HCT116 (cell line): ENCODE measurements at places on chromosomes 3 and 15. TPM values are rescaled to one million over a fixed set of nuclear protein-coding genes. Genes with fewer than 3 reads are reported as not detected.

- no peaks in the 10 kb centered on the region for H3K27me3 ChIP-seq
- DNase-seq: no peak
- H3K27ac ChIP-seq: no peak overlapping the region
Observed at GRCh38 chr3:18919158-18919557, 229.2 kb upstream of the KCNH8 start.

DNA sequence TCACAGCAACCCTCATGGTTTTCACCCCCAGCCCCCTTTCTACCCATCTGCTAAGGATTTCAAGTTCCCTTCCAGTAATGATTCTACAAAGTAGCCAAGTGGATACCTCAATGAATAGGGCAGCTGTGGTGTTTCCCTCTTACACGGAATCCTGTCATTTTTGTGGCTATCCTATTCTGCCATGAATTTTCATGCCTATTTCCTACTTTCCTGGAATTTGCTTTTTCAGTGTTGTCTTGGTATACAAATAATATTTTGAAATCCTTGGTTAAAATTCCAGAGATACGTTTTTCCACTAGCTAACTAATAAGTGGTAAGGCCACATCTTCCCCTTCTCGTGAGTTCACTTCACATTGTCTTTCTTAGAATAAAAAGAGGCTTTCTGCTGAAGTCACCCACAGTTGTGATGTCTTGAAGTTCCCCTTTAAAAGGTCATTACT is 7.5 kb downstream of the ADPRH start:
- 0 out of 2 replicates have a peak, but pooled peaks cover 8% of the 10 kb centered on the region for H3K27me3 ChIP-seq
- H3K36me3 ChIP-seq: no peaks in the 10 kb centered on the region
- no peak for DNase-seq

DNA sequence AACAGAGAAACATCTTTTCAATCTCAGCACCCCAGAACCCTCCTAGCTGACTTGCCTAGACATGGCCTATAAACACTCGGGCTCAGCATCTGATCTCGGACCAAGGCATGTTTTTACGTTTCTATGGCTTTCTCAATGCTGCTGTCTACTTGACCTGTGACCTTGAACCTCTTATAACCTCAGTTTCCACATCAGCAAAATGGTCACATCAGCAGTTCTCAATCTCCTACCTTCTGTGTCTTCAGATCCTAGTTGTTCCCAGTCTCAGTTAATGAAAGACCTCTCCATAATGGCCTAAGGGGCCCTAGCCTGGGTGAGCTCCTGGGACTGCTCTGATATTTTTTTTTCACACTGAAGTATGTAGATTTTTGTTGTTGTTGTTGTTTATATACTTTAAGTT is 39.6 kb downstream of the SSUH2 start:
- no peak overlapping the region for H3K27ac ChIP-seq
- no peaks in the 10 kb centered on the region for H3K36me3 ChIP-seq
- no peaks in the 10 kb centered on the region for H3K4me1 ChIP-seq

DNA sequence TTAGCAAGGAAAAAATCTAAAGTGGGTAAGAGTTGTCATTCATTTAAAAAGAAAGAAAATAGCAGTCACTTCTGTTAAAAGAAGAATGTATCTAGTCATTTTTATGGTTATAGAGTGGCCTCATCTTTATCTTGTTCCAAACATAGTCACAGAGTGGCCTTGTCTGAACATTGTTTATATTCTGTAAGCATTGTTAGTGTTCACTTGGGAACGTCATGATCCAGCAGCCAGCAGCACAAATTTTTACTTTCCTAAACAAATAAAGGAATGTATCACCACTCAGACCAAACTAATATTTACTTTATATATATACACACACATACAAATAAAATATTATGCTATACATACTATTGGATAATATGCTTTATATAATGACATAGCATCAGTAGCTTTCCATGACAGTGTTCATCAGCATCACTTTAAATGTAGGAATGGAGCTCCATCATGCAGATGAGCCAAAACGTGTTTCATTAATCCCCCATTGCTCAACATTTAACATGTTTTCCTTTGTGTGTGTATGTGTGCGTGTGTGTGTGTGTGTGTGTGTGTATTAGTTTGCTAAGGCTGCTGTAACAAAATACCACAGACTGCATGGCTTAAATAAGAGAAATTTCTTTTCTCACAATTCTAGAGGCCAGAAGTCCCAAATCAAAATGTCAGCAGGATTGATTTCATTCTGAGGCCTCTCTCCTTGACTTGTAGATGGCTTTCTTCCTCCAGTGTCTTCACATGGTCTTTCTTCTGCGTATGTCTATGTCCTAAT is 39.6 kb upstream of the GYG1 start:
- no peaks in the 10 kb centered on the region for H3K4me1 ChIP-seq
- H3K27ac ChIP-seq: no peak overlapping the region
- H3K4me3 ChIP-seq: no peak overlapping the region
- no peaks in the 10 kb centered on the region for H3K36me3 ChIP-seq
- DNase-seq: no peak

The CCDC39 gene
- not detected for total RNA-seq

DNA sequence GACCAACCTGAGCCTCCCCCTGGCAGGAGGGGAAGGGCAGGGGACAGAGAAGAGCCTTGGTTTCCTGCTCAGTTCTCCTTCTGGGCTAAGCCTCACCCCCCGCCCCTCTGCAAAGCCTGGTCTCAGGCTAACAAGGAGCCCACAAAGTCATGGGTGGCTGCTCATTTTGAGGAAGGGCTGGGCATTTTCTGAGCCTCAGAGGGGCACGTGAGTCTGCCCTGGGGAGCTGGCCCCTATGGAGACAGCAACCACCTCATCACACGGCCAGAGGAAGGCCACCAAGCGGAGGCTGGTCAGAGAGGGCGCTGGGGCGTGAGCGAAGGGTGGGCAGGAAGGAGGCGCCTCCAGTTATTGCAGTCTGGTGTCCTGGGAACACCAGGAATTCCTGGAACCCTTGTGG is 18.7 kb downstream of the ABTB1 start:
- H3K4me1 ChIP-seq: peaks cover 15% of the 10 kb centered on the region
- DNase-seq: no peak
- H3K4me3 ChIP-seq: no peak overlapping the region
- H3K27ac ChIP-seq: no peak overlapping the region

The SLC15A2 gene
- 0.96 TPM for total RNA-seq

GRCh38 chr15:34360298-34360697 is 6.7 kb downstream of the LPCAT4 start:
- H3K4me1 ChIP-seq: peaks cover 9% of the 10 kb centered on the region
- H3K4me3 ChIP-seq: no peak overlapping the region
- H3K36me3 ChIP-seq: peaks cover 36% of the 10 kb centered on the region; the same call in 1 of the 2 replicates
- H3K27ac ChIP-seq: no peak overlapping the region
- no peaks in the 10 kb centered on the region for H3K27me3 ChIP-seq

- H3K36me3 ChIP-seq: no peaks in the 10 kb centered on the region
- H3K27me3 ChIP-seq: no peaks in the 10 kb centered on the region
- no peak overlapping the region for H3K4me3 ChIP-seq
- DNase-seq: no peak
Observed at GRCh38 chr3:186172353-186172752, 63.5 kb upstream of the ETV5 start.

The MED12L gene
- total RNA-seq: 6.4 TPM

- no peak overlapping the region for H3K4me3 ChIP-seq
- no peak overlapping the region for H3K27ac ChIP-seq
- no peaks in the 10 kb centered on the region for H3K4me1 ChIP-seq
- DNase-seq: no peak
- no peaks in the 10 kb centered on the region for H3K36me3 ChIP-seq
- 0 out of 2 replicates have a peak, but pooled peaks cover 3% of the 10 kb centered on the region for H3K27me3 ChIP-seq
Observed at GRCh38 chr3:184694133-184694665, 17.7 kb downstream of the MAGEF1 start.

The TADA3 gene
- 72.0 TPM for total RNA-seq

- H3K27ac ChIP-seq: no peak overlapping the region
- no peak for DNase-seq
- no peaks in the 10 kb centered on the region for H3K36me3 ChIP-seq
- no peak overlapping the region for H3K4me3 ChIP-seq
Observed at GRCh38 chr3:59777066-59777465, 727.2 kb upstream of the CFAP20DC start.

The GREM1 gene
- total RNA-seq: 0.66 TPM

DNA sequence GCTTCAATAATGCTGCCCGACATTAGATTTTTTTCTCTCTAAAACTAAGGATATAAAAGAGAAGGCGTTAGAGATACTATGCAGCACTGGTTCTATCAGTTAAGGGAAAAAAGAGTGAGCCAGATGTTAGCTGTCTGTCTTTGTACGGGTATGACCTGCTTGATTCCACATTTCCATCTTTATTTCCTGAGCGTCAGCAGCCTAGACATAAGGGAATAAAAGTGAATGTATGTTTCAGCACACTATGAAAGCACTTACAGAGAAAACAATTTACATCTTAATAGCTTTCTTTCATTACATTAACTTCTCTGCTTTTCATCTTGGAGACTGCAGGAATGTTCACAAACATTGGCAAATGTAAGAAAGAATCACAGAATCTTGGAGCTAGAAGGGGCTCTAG is 319.3 kb downstream of the CTNNB1 start:
- no peak overlapping the region for H3K4me3 ChIP-seq
- H3K27me3 ChIP-seq: no peaks in the 10 kb centered on the region
- no peak overlapping the region for H3K27ac ChIP-seq
- H3K36me3 ChIP-seq: no peaks in the 10 kb centered on the region

GRCh38 chr3:9744162-9744561 is 5.6 kb upstream of the OGG1 start:
- peaks cover 88% of the 10 kb centered on the region for H3K36me3 ChIP-seq
- no peak overlapping the region for H3K27ac ChIP-seq
- no peaks in the 10 kb centered on the region for H3K27me3 ChIP-seq
- peaks cover 3% of the 10 kb centered on the region for H3K4me1 ChIP-seq
- DNase-seq: no peak
- H3K4me3 ChIP-seq: no peak overlapping the region

DNA sequence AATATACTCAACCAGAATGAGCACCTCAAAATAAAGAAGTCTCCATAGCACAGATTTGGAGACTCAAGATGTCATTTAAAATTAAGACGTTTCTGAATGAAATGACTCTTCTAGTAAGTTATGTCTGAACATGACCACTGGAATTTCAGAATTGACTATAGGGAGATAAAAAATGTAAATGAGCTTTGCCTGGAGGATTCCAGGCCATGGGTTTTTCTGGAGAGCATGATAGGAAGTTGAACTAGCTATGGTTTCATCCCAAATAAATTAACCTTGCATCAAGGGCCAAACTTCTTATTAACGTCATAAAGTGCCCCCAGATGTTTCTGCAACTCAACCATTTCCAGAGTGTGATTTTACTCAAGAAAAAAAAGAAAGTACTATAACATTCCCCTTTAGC is 222.6 kb upstream of the NR2F2 start:
- no peaks in the 10 kb centered on the region for H3K27me3 ChIP-seq
- H3K27ac ChIP-seq: no peak overlapping the region
- H3K4me3 ChIP-seq: no peak overlapping the region
- DNase-seq: no peak
- no peaks in the 10 kb centered on the region for H3K4me1 ChIP-seq

DNA sequence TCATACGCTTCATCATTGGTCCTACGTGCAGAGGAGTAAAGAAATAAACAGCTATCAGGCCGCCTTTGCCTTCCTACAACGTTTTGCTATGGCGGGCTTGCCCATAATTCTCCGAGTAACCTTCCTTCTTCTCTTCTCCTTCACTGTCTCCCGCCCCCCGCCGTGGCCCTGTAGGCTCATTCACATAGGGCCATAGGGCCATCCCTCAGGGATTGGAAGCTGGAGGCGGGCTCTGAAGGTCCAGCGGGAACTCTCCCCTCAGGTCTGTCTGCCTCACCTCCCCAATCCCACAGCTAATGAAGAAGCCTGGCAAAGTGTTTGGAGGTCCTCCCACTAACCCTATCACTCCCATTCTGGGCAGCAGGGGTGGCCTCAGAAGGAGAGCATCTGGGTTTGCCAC is 43.6 kb downstream of the SEMA5B start:
- no peak overlapping the region for H3K27ac ChIP-seq
- H3K4me3 ChIP-seq: no peak overlapping the region
- peaks cover 24% of the 10 kb centered on the region; the same call in 1 of the 2 replicates for H3K27me3 ChIP-seq
- H3K36me3 ChIP-seq: no peaks in the 10 kb centered on the region
- no peak for DNase-seq

DNA sequence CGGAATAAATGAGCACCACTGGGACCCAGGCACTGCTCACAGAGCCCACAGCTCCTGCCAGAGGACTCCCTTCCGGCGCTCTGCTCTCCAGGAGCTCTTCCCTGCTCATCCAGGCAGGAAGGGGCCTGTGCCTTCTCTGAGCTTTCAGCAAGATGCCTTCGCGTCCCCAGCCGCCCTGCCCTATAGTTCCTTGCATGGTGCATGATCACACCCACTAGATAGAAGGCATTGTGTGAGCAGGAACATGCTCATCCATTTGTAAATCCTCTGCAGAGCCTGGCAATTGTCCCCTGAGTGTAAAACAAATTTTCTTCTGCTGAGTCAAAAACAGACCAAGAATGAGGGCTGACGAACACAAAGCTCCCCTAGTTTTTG is 181.6 kb downstream of the MEGF11 start:
- peaks cover 8% of the 10 kb centered on the region for H3K4me1 ChIP-seq
- H3K27ac ChIP-seq: no peak overlapping the region
- H3K27me3 ChIP-seq: no peaks in the 10 kb centered on the region
- DNase-seq: no peak

- no peaks in the 10 kb centered on the region for H3K27me3 ChIP-seq
- H3K27ac ChIP-seq: no peak overlapping the region
- no peak overlapping the region for H3K4me3 ChIP-seq
- H3K36me3 ChIP-seq: peaks cover 18% of the 10 kb centered on the region
Observed at GRCh38 chr15:89877083-89877425, 16.7 kb downstream of the AP3S2 start.

DNA sequence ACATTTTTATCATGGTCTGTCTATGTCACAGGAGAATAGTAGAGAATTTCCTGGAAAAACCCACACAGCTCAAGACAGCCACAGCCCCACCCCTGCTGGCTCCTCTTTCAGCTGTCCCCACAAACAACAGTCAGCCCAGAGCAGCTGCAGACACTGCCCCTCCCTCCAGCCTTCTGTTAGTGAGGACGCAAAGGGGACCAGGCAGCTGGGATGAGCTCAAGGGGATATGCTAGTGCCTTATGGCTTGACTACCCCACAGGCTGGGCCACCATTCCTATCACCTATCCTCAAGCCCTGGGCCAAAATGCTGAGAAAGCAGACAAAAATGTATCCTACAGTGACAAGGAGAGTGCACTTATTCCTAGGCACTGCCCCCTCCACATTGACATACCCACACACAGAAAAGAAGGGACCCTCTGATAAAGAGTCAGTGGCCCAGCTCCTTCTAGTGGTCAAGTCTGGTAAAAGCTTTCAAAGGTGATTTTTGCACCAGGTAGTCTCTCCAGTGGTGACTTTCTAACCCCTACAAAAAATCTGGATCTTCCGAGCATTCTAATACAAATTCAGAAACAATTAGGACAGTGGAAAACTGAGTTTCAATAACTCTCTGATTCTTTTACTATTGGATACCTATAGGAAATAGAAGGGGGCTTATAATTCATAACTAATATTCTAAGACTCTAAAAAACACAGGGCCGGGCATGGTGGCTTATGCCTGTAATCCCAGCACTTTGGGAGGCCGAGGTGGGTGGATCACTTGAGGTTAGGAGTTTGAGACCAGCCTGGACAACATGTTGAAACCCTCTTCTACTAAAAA is 3.0 kb upstream of the MAP1A start:
- peaks cover 29% of the 10 kb centered on the region for H3K4me1 ChIP-seq
- H3K36me3 ChIP-seq: no peaks in the 10 kb centered on the region
- no peaks in the 10 kb centered on the region for H3K27me3 ChIP-seq
- no peak overlapping the region for H3K4me3 ChIP-seq
